ENCODE measurements at places on chromosomes 7 and 10. TPM values are rescaled to one million over a fixed set of nuclear protein-coding genes. Genes with fewer than 3 reads are reported as not detected.
A peak's percentile ranks its signal among the peaks of the same experiment; 100 is the strongest.

DNA sequence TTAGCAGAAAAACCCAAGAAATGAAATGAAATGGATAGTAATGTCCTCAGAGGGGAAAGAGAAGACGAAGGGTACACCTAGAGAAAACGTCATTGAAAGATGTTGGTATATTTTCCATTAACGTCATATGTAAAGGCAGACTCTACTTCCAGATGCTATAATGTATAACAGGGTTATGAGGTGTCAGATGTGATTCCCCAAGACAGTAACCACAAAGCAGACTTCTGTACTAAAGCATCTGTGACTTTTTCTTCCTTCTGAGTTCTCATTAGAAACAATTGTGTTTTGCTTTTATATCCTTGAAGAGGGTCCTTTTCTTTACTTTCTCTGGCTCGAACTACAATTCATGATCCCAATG lies 37.4 kb downstream of the LRRC72 start:
- DNase-seq: no peak

DNA sequence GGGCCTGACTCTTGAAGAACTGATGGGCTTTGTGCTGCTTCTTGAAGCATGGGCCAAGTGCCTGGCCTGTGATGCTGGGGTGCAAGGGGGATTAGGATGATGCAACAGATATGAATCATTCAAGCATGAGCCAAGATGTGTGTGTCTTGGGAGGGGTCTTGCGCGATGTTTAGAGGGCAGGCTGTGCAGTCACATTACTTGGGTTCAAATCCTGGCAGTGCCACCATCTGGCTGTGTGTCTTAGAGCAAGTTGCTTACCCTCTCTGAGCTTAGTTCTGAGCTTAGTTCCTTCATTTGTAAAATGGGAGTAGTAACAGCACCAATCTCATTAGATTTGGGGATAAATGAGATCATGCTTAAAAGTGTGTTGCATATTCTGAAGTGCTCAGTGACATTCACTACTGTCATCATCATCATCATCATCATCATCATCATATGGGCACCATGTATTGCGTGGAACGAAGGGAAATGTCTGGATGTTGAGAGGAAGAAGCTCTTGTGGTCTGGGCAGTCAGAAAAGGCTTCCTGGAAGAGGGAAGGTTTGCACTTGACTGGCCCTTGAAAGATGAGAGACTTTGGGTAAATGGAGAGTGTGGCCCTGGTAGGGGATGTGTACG lies 9.3 kb downstream of the UNC5B start:
- no peak for DNase-seq

- no peak for DNase-seq
These were observed 30.2 kb downstream of the ACADSB start for GRCh38 chr10:123038782-123039631.

- no peak for DNase-seq
These were observed 779.3 kb downstream of the INHBA start for GRCh38 chr7:40923626-40924025.

- no peak for DNase-seq
These were observed 15.6 kb downstream of the UBTD1 start for GRCh38 chr10:97514344-97514743.

GRCh38 chr7:65325793-65326432 lies 47.7 kb upstream of the ZNF92 start:
- no peak for DNase-seq

- DNase-seq: peak; percentile 27
These were observed 93.8 kb downstream of the PRTFDC1 start for GRCh38 chr10:24858288-24859270.

- no peak for DNase-seq
These were observed 568.8 kb downstream of the HTR7 start for GRCh38 chr10:90289037-90289436.

DNA sequence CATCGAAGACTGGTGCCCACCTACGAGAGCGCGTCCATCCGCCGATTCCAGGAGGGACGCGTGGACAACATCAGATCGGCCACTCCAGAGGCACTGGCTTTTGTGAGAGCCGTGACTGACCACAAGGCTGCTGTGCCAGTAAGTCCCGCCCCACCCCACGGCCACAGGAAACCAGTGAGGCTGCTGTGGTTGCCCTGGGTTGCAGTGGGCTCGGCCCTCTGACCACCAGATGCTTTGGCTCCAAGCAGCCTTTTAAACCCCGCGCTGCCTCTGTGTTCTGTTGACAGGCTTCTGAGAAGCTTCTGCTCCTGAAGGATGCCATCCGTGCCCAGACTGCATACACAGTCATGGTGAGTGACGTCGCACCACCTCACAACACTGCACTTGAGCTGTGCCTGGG lies 24.4 kb upstream of the C10orf53 start:
- DNase-seq: no peak

DNA sequence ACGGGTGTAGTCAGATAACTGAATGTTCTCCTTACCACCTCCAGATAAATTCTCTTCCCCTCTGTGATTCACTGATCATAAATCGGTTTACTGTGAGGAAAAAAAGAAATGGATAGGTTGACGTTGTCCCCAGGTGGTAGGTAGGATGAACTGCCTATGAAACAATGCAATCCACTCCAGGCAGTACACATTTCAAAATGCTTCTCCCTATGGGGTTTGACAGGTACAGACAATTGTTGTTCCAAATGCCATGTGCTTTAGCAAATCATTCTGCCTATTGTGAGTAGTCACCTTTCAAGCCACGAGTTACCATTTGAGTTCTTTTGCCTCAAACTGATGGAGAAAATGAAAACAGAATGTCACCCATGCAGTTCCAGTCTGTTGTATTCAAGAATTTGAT lies 21.8 kb downstream of the VIM start:
- DNase-seq: no peak

GRCh38 chr10:98920807-98921206 lies 314.8 kb downstream of the HPSE2 start:
- no peak for DNase-seq

Gene MRLN
- total RNA-seq: not detected

Gene MSMB
- not detected for total RNA-seq

Gene RAMP3
- not detected for total RNA-seq

Gene VAX1
- not detected for total RNA-seq

Gene CTNNA3
- not detected for total RNA-seq

Gene CYP2C19
- not detected for total RNA-seq
